Mesangial cell (primary cell): ENCODE measurements at places on chromosomes 12 and 14. TPM values are rescaled to one million over a fixed set of nuclear protein-coding genes. Genes with fewer than 3 reads are reported as not detected.

The KRT85 gene
- not detected in 2 replicates for total RNA-seq

The GAPDH gene
- total RNA-seq, result 5,203 and 7,437 TPM in 2 replicates

The SLC4A8 gene
- total RNA-seq, result 1.1 and 1.3 TPM in 2 replicates

The HOXC12 gene
- not detected in 2 replicates for total RNA-seq

The FAM186B gene
- 0.13 TPM in 1 of 2 replicates, not detected in the other for total RNA-seq

The DNAJC22 gene
- total RNA-seq, result 5.9 and 9.4 TPM in 2 replicates

The ITGA7 gene
- total RNA-seq, result 1.8 and 7.1 TPM in 2 replicates

The CMA1 gene
- total RNA-seq, result not detected in 2 replicates

The LMBR1L gene
- 20.2 and 48.8 TPM in 2 replicates for total RNA-seq

The KRT78 gene
- total RNA-seq, result not detected in 2 replicates

The MTRFR gene
- total RNA-seq, result 15.3 and 17.3 TPM in 2 replicates

The OR4K5 gene
- not detected in 2 replicates for total RNA-seq

The MDGA2 gene
- total RNA-seq, result 0.89 and 0.98 TPM in 2 replicates

The TXNDC16 gene
- 3.6 and 5.5 TPM in 2 replicates for total RNA-seq

The SPTB gene
- 0.63 and 1.8 TPM in 2 replicates for total RNA-seq

The PRB2 gene
- total RNA-seq, result not detected in 2 replicates

The A2M gene
- 1.6 TPM in 1 of 2 replicates, not detected in the other for total RNA-seq

The SRSF5 gene
- total RNA-seq, result 60.5 and 84.6 TPM in 2 replicates

The IL26 gene
- total RNA-seq, result not detected in 2 replicates
